ACHN (cell line): ENCODE measurements at places on chromosomes 4 and X.
A peak's percentile ranks its signal among the peaks of the same experiment; 100 is the strongest.

DNA sequence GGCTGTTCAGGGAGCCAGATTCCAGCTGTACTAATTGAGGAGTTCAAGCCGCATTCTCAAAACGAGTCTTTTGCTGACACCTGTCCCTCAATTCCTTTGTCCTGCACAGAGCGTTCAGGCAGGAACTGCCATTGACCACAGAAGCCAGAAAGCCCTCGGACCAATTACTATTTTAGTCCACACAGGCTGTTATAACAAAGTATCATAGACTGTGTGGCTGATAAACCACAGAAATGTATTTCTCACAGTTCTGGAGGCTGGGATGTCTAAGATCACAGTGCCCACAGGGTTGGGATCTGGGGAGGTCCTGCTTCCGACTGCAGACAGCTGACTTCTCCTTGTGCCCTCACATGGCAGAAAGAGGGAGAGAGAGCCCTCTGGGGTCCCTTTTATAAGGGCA is 119.8 kb upstream of the ATP6AP2 start:
- DNase-seq: no peak

DNA sequence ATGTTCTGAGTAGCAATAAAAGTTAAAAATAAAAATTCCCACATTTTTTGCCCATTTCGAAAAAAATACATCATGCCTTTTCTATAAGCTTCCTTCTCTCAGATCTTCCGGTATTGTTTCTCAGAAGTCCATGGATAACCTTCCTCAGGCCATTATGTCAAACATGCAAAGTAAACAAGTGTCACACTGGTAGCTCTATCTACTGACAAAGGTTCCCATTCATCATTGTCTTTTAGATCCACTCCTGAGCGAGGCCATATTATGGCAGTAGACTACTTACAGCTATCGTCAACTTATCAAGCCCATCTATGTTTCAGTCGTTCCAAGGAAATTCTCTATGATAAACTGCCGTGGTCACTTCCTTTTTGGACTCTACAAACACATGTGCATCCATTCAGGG is 1068.2 kb downstream of the GLUD2 start:
- DNase-seq: no peak

GRCh38 chr4:6647582-6648230 is 7.2 kb downstream of the MRFAP1 start:
- no peak for DNase-seq

DNA sequence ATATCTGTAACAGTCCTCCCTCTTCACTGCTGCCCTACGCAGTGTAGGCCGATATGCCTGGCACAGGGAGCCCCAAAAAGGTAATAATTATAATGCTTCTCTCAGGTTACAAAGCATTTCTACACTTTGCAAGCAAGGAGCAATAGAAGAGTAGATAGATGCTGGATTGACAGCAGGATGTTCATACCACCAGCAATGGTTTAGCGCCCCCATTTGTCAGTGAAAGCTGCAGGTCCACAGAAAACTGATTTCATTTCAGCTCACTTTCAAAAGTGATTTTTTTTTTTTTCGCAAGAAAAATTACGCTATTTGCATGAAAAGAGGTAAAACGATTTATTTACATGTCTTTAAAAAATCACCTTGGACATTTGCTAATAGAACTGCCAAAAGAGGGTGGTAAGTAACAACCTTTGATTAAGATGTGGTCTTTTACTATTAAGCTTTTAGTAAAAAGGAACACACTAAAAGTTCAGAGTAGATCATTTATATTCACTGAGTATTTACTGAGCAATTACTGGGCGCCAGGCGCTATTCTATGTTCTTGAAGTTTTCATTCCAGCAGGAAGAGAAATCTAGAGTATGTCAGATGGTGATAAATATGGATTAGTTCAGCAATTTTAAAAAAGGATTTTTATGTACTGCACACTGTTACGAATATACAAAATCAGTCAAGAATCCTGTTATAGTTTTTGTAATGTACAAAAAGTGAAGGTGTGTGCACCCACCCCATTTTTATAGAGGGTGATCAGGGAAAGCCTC is 34.4 kb downstream of the HPF1 start:
- DNase-seq: peak; percentile 30

DNA sequence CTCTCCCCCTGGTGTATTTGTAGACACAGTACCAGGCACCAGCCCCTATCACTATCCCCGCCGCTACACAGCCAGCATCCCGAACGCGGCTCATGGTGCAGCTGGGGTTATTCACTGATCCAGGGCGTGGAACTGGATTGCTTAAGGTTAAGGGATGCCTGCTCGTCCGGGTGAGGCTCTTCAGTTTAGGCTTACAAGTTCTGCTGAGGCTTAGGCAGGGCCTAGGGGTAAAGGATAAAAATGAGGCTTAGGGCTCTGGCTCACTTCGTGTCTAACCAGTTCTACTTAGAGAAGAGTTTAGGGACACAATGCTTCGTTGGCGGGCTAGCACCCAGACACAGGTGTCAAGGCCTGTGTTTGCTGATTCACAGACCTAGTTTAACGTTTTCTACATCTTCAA is 2.2 kb downstream of the ARMCX2 start:
- DNase-seq: no peak

DNA sequence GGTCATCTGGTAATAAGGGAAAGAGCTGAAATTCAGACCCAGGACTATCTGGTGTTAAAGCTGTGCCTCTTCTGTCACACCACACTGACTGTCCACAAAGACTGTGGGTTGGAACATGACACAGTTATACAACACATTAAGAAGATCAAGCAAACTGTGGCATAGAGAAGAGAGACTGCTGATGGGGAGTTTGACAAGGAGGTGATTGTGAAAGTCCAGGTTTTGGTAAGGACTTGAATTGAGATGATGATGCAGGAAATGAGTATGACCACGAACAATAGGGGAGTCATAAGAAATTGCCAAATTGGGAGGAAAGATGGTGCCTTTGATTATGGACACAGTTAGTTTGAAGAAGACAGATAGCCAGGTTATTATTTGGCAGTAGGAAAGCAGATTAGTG is 163.4 kb downstream of the PDGFRA start:
- no peak for DNase-seq

GRCh38 chr4:59540311-59540710 is 1659.8 kb upstream of the ADGRL3 start:
- DNase-seq: peak; percentile 27

GRCh38 chr4:128517096-128517738 is 229.6 kb upstream of the PGRMC2 start:
- DNase-seq: peak; percentile 22
